ENCODE measurements at places on chromosomes 13 and 19.

DNA sequence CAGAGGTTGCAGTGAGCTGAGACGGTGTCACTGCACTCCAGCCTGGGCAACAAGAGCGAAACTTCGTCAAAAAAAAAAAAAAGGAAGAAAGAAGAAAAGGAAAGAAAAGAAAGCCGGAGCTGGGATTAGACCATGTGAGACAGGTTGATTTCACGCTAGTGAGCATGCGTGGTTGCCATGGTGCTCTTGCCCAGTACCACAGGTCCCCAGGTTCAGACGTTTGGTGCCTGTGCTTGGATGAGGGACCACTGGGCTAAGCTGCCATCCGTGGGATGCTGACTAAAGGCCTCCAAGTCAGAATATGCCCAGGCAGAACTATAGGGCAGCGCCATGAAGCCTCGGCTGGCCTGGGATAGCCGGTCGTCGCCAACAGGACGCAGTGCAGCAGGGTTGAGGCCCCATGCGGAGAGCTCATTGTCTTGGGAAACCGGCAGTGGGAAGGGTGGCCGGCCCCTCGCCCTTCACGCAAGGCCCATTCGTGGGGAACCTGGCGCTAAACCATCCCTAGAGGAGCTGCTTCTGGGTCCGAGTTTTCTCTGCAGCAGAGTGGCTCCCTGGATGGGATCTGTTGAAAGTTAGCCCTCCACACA lies 7.2 kb upstream of the TEX101 start:
- no peak for ATAC-seq

- no peak for ATAC-seq
Measured at GRCh38 chr13:78147905-78148304, 229.3 kb upstream of the EDNRB start.

DNA sequence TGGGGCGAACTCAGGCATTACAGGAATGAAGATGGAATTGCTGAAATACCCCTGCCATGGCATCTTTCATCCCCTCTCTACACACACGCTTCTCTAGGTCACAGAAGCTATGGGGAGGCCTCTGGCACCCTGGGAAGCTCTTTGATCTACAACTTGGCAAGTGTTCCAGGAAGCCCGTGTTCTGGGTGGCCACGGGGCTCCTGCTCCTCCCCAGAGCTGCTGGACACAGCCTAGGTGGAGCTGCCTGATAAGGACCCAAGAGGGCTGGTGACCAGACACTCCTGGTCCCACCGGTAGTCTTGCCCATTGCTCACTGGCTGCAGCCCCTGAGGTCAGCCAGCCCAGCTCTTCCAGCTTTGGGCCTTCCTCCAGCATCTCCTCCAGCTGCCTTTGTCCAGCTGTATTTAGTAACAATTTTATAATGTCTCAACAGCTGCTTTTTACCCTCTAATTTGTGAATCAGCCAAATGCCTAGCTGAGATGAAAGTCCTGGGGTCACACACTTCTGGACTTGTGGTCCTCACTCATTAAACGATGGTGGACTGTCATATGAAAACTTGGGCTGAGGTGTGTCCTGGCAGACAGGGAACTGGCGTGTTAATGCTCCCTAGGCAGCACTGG lies 72.8 kb upstream of the SPATA13 start:
- ATAC-seq = peak; percentile 32

- no peak for ATAC-seq
Measured at GRCh38 chr19:2371656-2372055, 11.6 kb downstream of the TMPRSS9 start.
